ENCODE measurements at places on chromosomes 3 and 15. TPM values are rescaled to one million over a fixed set of nuclear protein-coding genes. Genes with fewer than 3 reads are reported as not detected.

- no peak overlapping the region for H3K27ac ChIP-seq
- H3K27me3 ChIP-seq: peaks cover 2% of the 10 kb centered on the region
- no peaks in the 10 kb centered on the region for H3K36me3 ChIP-seq
- DNase-seq: no peak
Observed at GRCh38 chr15:44918136-44918535, 38.4 kb upstream of the TERB2 start.

- peaks cover 3% of the 10 kb centered on the region for H3K4me1 ChIP-seq
- no peak for DNase-seq
- peak overlapping the region; percentile 47 for H3K4me3 ChIP-seq
- peaks cover 56% of the 10 kb centered on the region for H3K27me3 ChIP-seq
- no peak overlapping the region for H3K27ac ChIP-seq
- H3K36me3 ChIP-seq: no peaks in the 10 kb centered on the region
Observed at GRCh38 chr3:57078635-57079473, 18.4 kb downstream of the SPATA12 start.

GRCh38 chr15:62378772-62379498, 213.8 kb upstream of the C2CD4B start:
- no peak overlapping the region for H3K27ac ChIP-seq
- H3K4me3 ChIP-seq: no peak overlapping the region

DNA sequence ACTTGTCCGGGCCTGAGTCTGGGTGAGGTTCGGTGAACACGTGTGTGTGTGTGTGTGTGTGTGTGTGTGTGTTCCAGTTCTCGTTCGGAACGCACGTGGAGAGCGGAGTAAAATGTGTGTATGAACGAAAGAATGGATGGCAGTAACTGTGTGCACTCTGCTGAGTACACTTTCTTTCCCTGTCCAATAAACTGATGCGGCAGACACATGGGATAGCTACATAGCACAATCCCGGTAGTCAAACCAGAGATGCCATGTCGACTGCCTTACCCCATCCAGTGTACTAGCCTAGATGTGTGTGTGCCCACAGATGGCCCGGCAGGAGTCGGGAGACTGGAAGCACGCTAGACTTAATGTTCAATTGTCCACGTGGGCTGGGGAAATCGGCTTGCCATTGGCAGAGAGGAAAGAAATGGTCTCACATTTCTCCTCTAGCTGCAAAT, 507 bp upstream of the GOLIM4 start:
- peak; percentile 7 for DNase-seq
- peak overlapping the region; percentile 83 for H3K27ac ChIP-seq
- peak overlapping the region; percentile 73 for H3K4me3 ChIP-seq
- H3K36me3 ChIP-seq: no peaks in the 10 kb centered on the region

GRCh38 chr15:40112789-40113188, 4.1 kb upstream of the BMF start:
- no peak overlapping the region for H3K4me3 ChIP-seq
- H3K4me1 ChIP-seq: peaks cover 38% of the 10 kb centered on the region
- DNase-seq: no peak
- peaks cover 15% of the 10 kb centered on the region for H3K27me3 ChIP-seq
- H3K36me3 ChIP-seq: peaks cover 4% of the 10 kb centered on the region
- H3K27ac ChIP-seq: no peak overlapping the region

Gene DNASE1L3
- total RNA-seq: not detected

DNA sequence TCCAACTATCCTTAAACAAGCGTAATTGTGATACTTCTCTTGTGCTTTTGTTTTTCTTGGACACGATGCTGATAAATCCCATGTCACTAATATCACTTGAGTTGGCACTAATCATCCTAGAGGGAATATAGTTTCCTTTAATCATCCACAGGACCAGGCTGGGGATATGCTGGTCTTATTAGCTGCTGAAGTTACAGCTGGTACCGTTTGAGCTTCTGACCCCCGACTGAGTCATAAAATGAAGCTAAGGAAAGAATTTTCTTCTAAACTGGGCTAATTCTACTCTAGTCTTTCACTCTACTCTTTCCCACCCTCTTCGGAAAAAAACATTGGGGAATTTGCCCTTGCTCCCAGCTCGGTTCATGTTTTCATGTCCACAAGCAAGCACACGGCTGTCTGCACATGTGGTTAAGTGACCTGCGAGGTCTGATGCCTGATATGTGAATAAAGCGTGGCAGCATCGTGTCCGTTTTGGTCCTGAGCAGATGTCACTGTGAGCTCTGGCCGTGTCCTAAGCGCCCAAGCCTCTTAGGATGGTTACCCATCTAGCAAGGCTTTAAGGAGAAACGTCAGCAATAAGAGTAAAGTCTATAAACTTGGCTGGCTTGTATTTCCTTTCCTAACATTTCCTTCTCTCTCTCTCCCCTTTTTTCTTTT, 223.7 kb downstream of the ITPR1 start:
- no peaks in the 10 kb centered on the region for H3K27me3 ChIP-seq
- H3K4me1 ChIP-seq: peaks cover 17% of the 10 kb centered on the region
- H3K36me3 ChIP-seq: peaks cover 17% of the 10 kb centered on the region
- DNase-seq: no peak
- H3K4me3 ChIP-seq: no peak overlapping the region
- H3K27ac ChIP-seq: no peak overlapping the region

- no peaks in the 10 kb centered on the region for H3K36me3 ChIP-seq
- H3K27ac ChIP-seq: no peak overlapping the region
- no peak overlapping the region for H3K4me3 ChIP-seq
- peak; percentile 8 for DNase-seq
- H3K27me3 ChIP-seq: peaks cover 11% of the 10 kb centered on the region
Observed at GRCh38 chr3:170809007-170809974, 60.7 kb downstream of the RPL22L1 start.

Gene PAQR5
- not detected for total RNA-seq

DNA sequence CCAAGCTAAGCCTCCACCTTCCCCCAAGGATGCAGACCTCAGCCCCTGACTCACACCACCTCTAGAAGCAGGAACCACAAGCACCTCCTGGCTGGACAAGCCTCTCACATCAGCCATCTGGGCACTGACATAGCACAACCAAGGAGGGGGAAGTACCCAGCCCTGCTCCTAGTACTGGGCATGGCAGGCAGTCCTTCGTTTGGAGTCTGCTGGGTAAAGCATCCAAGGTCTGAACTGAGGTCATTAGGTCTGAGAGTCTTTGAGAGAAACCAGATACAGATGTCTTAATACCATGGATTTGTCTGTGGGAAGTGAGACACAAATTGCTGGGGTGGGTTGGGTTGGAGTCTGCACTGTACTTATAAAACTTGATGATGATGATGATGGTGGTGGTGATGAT, 61.8 kb downstream of the CCDC33 start:
- DNase-seq: no peak
- no peak overlapping the region for H3K4me3 ChIP-seq
- no peaks in the 10 kb centered on the region for H3K36me3 ChIP-seq

- no peak overlapping the region for H3K4me3 ChIP-seq
- peaks cover 30% of the 10 kb centered on the region for H3K4me1 ChIP-seq
- DNase-seq: no peak
- no peaks in the 10 kb centered on the region for H3K36me3 ChIP-seq
Observed at GRCh38 chr3:138942271-138942670, 4.7 kb downstream of the FOXL2 start.

GRCh38 chr15:58498821-58499580, 67.2 kb downstream of the LIPC start:
- peaks cover 26% of the 10 kb centered on the region for H3K4me1 ChIP-seq
- no peaks in the 10 kb centered on the region for H3K36me3 ChIP-seq
- no peak overlapping the region for H3K4me3 ChIP-seq
- H3K27me3 ChIP-seq: no peaks in the 10 kb centered on the region
- no peak overlapping the region for H3K27ac ChIP-seq

DNA sequence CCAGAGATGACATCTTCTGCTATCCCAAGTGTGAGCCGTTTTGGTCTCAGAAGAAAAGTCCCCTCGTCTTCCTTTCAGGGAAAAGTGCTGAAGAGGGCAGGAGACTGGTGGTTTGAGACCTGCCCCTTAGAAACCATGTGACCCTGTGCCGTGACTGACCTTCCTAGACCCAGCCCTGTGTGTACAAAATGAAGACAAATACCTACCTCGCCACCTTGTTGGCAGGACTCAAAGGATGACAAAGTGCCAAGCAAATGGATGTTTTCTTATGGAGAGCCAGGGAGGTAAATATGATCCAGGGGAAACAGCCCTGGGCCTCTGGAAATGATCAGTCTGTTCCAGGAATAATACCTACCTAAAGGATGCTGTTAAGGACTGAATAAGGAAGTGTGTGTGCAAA, 41.3 kb downstream of the FAM174B start:
- H3K36me3 ChIP-seq: no peaks in the 10 kb centered on the region
- H3K4me1 ChIP-seq: no peaks in the 10 kb centered on the region
- no peaks in the 10 kb centered on the region for H3K27me3 ChIP-seq
- H3K27ac ChIP-seq: no peak overlapping the region
- no peak overlapping the region for H3K4me3 ChIP-seq
- no peak for DNase-seq

Gene TRAIP
- 30.9 TPM for total RNA-seq

Gene ITGB5
- total RNA-seq: 0.37 TPM

GRCh38 chr3:18424729-18425640, at the start of gene SATB1:
Gene SATB1, minus strand, starts transcription at chr3:18425339. Its CDS starts 4,372 bp downstream, at chr3:18420967.
- DNase-seq: peak; percentile 72
- H3K36me3 ChIP-seq: peaks cover 66% of the 10 kb centered on the region
- peak within 1 kb of the TSS; percentile 93 for H3K27ac ChIP-seq
- no peaks in the 10 kb centered on the region for H3K27me3 ChIP-seq

Gene SEMA3F
- not detected for total RNA-seq

GRCh38 chr15:51380999-51381806, 39.7 kb downstream of the GLDN start:
- peaks cover 2% of the 10 kb centered on the region for H3K27me3 ChIP-seq
- DNase-seq: peak; percentile 36
- H3K4me3 ChIP-seq: no peak overlapping the region
- no peak overlapping the region for H3K27ac ChIP-seq
- no peaks in the 10 kb centered on the region for H3K4me1 ChIP-seq
- no peaks in the 10 kb centered on the region for H3K36me3 ChIP-seq

GRCh38 chr15:27936164-27936563, 163.0 kb downstream of the OCA2 start:
- no peaks in the 10 kb centered on the region for H3K36me3 ChIP-seq
- DNase-seq: no peak
- no peak overlapping the region for H3K27ac ChIP-seq
- H3K4me1 ChIP-seq: no peaks in the 10 kb centered on the region

Gene KCNMB3
- 1.1 TPM for total RNA-seq

DNA sequence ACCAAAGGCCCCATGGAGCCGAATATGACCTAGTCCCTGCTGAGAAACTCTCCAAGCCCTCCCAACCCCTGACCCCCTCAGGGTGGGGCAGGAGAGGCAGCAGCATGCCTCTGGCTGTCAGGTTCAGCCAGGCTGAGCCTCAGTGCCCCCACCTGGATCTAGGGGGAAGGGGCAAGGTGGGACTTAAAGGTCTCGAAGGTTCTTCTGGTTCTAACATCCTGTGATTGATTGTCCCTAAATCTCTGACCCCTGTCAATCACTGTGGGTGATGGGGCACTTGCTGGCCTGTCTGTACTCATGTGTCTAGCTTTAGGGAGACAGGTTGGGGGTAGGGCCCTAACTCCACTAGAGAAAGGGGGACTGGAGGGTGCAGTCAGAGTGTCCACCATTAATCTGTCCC, 13.8 kb downstream of the NBEAL2 start:
- DNase-seq: no peak
- no peak overlapping the region for H3K4me3 ChIP-seq
- H3K27ac ChIP-seq: no peak overlapping the region
- no peaks in the 10 kb centered on the region for H3K27me3 ChIP-seq
- peaks cover 34% of the 10 kb centered on the region for H3K4me1 ChIP-seq
- H3K36me3 ChIP-seq: peaks cover 51% of the 10 kb centered on the region

- no peaks in the 10 kb centered on the region for H3K4me1 ChIP-seq
- peaks cover 34% of the 10 kb centered on the region for H3K27me3 ChIP-seq
- H3K27ac ChIP-seq: no peak overlapping the region
- no peak for DNase-seq
- H3K36me3 ChIP-seq: no peaks in the 10 kb centered on the region
Observed at GRCh38 chr3:133917144-133917543, 21.5 kb upstream of the RAB6B start.

DNA sequence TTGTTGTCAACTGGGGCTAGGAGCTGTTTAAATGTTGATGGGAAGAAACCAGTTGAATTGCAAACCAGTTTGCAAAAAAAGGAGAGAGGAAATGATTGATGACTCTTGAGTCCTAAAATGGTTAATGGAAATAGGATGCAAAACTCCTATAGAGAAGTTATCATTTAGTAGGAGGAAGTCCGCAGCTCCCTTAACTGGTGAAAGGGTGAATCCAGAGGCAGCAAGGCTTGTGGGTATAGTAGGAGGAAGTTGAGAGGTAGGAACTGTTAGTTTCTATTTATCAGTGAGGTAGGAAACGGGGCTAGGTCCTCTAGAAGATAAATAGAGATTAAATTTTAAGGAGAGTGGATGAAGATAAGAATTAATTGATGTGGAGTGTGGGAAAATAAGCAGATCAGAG, 15.4 kb downstream of the IREB2 start:
- no peak overlapping the region for H3K27ac ChIP-seq
- H3K27me3 ChIP-seq: no peaks in the 10 kb centered on the region
- no peak for DNase-seq
- H3K4me1 ChIP-seq: peaks cover 56% of the 10 kb centered on the region

Gene RABL3
- 25.4 TPM for total RNA-seq

DNA sequence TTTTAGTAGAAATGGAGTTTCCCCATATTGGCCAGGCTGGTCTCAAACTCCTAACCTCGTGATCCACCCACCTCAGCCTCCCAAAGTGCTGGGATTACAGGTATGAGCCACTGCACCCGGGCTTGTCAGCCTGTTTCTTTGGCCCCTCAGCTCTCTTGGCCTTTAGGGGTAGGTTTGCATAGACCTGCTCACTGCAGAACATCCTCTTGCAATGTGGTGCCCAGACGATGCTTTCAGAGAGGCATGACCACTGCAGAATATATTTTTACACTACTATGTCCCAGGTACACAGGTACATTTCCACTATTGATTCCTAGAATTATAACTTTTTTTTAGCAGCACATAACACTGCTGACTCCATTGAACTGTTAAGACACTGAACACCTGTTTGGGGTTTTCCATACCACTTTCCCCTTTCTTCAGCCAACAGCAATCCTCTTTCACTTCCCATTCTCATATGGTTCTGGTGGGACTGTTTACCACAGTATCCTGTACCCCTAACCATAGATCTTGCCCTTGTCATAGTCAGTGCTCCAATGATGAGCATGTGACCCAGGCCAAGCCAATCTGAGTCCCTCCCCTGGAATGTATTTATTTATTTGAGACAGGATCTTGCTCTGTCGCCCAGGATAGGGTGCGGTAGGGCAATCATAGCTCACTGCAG, 21.1 kb downstream of the CCDC32 start:
- DNase-seq: no peak
- no peak overlapping the region for H3K27ac ChIP-seq
- H3K36me3 ChIP-seq: peaks cover 6% of the 10 kb centered on the region
- no peaks in the 10 kb centered on the region for H3K27me3 ChIP-seq
- no peak overlapping the region for H3K4me3 ChIP-seq

Measured in activated CD4-positive, alpha-beta T cell treated with anti-CD3 and anti-CD28 coated beads, Interleukin-2, amount 10 ng/mL, durations not matched to agents 7 days and 5 days (primary cell).